ENCODE measurements at places on chromosomes 1 and 21. TPM values are rescaled to one million over a fixed set of nuclear protein-coding genes. Genes with fewer than 3 reads are reported as not detected.

DNA sequence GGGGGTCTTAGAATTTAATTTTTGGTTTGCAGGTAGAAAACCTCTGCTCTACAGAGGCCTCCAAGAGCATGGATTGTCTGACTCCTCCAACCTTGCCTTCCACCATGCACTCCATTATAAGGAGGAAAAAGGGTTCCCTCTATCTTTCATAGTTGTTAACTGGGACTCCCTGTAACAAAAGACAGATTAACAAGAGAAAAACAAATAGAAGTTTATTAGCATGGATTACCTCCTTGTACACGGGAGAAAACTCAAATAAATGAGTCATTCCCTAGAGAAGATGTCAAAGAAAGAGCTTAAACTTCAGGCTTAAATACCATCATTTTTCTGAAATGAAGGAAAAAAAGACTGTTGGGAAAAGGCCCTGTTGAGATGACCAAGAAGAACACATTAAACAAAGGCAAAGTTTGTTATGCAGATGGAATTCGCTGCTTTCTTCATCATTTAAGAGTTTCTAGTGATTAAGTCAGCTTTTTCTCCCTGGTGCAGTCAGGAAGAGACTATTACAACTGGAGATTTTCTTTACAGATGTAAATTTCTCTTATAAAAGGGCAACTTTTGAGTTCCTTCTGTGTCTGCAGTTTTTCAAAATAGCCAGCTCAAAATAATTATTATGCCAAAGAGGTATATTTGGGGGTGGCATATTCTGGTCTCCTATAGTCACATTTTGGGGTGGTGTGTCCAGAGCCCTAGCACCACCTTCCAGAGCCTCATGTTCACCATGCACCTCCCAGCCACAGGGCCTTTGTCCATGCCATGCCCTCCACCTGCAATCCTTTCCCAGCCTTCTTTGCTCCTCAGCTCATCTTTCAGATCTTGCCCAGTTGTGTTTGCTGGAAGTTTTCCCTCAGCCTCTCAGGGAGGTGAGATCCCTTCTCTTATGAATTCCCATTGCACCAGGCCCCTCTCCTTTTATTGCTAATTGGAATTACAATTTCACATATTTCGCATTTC, 63.1 kb upstream of the KLHDC7A start:
- no peak for DNase-seq
- no peak overlapping the region for H3K4me3 ChIP-seq
- H3K4me1 ChIP-seq = no peaks in the 10 kb centered on the region
- H3K27me3 ChIP-seq = peaks cover 14% of the 10 kb centered on the region
- H3K27ac ChIP-seq = no peak overlapping the region

DNA sequence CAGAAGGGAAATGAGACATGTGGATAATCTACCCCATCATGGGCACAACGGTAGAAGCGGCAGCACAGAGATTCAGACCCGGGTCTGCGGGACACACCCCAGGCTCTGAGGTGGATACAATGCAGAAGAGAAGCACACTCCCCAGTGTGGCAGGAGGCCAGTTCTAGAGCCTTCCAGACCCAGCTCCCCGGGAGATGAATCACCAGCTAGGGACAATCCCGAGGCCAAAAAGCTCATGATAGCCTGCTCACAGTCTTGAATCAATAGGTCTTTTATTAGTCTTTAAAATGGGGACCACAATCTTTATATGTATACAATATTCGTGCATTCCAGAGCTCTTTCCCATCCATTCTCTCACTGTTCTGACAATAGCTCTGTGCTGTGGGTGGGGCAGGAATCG, 57.3 kb upstream of the DIRAS3 start:
- H3K36me3 ChIP-seq = no peaks in the 10 kb centered on the region
- H3K27me3 ChIP-seq = peaks cover 2% of the 10 kb centered on the region
- H3K4me3 ChIP-seq = no peak overlapping the region
- no peaks in the 10 kb centered on the region for H3K4me1 ChIP-seq
- no peak overlapping the region for H3K27ac ChIP-seq

- H3K4me1 ChIP-seq = peaks cover 25% of the 10 kb centered on the region
- no peak overlapping the region for H3K27ac ChIP-seq
- H3K4me3 ChIP-seq = no peak overlapping the region
- DNase-seq = no peak
- H3K36me3 ChIP-seq = peaks cover 2% of the 10 kb centered on the region
Observed at GRCh38 chr21:30714456-30714855, 4.1 kb downstream of the KRTAP21-3 start.

DNA sequence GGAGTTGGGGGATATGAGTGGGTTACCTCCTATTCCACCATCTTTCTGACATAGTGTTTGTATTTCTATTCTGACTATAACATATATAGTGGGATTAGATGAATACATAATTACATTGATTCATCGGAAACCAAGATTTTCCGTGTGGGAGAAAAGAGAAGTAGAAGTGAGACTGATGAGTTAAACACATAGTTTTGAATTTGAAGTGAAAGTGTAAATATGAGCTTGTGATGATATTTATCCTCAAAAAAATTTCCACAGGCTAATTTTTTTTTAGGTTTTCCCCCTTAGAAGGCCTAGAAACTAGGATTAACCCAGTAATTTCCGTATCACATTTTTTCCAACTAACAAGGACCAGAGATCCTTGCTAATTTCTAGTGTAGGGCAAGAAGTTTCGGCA, 6.9 kb downstream of the CD1B start:
- H3K27ac ChIP-seq = no peak overlapping the region
- H3K36me3 ChIP-seq = no peaks in the 10 kb centered on the region
- no peaks in the 10 kb centered on the region for H3K4me1 ChIP-seq
- H3K27me3 ChIP-seq = peaks cover 4% of the 10 kb centered on the region
- DNase-seq = no peak

GRCh38 chr1:1322418-1322817, 2.0 kb downstream of the INTS11 start:
- H3K4me1 ChIP-seq = peaks cover 30% of the 10 kb centered on the region
- no peak for DNase-seq
- H3K4me3 ChIP-seq = peak overlapping the region; percentile 93
- H3K27ac ChIP-seq = peak overlapping the region; percentile 63
- H3K36me3 ChIP-seq = peaks cover 12% of the 10 kb centered on the region
- no peaks in the 10 kb centered on the region for H3K27me3 ChIP-seq

DNA sequence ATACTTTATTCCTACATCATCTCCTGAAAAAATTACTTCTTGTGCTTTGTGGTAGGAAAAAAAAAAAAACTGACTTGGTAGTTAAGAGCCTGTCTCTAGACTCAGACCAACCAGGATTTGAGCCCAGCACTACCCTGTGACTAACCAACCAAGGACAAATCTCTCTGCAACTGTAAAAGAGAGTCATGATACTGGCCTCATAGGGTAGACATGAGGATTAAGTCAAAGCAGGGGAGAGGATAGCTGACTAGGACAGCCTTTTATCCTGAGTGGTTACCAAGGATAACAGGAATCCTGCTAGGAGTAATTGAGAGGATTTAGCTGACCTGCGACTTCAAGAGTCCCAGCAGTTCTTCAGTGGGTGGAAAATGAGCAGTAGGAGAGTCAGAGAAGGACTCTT, 112.8 kb downstream of the C1orf21 start:
- H3K36me3 ChIP-seq = no peaks in the 10 kb centered on the region
- DNase-seq = no peak
- H3K4me1 ChIP-seq = no peaks in the 10 kb centered on the region

GRCh38 chr21:17438635-17439034, 74.2 kb upstream of the CXADR start:
- H3K27ac ChIP-seq = no peak overlapping the region
- no peak overlapping the region for H3K4me3 ChIP-seq
- no peak for DNase-seq
- H3K27me3 ChIP-seq = peaks cover 8% of the 10 kb centered on the region

DNA sequence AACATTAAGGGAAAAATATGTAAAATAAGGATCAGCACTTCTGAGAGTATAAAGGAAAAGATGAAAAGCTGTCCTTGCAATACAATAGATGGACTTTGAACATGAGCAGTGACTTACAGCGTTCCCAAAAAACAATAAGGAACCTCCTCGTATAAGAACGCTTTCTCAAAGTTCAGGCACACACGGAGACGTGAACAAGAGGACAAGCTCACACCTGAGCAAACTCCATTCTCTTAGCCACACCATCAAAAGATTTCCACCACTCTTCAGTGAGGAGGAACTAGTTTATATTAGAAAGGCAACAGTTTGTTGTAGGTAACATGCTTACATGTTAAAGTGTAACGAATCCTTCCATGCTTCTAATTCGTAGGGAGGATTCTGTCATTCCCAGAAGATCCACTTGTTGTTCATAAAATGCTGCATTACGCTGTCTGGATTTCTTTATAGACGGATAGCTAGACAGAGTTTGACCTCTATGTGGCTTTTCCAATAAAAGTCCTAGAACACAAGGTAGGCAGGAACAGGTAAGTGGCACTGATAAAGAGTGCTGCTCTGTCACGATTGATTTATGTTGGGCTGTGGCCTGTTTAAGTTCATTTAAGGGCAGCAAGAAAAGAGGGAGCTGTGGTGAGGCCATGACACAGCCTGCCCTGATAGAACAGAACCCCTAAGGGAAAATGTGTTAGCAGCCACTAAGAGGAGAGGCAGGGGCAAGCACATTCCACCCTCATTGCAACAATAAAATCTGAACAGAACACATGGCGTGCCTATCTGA, 37.0 kb upstream of the ATP1A1 start:
- DNase-seq = no peak
- H3K4me3 ChIP-seq = no peak overlapping the region
- no peaks in the 10 kb centered on the region for H3K36me3 ChIP-seq
- no peak overlapping the region for H3K27ac ChIP-seq

- H3K27me3 ChIP-seq = peaks cover 25% of the 10 kb centered on the region
- H3K4me1 ChIP-seq = peaks cover 1% of the 10 kb centered on the region
- H3K36me3 ChIP-seq = no peaks in the 10 kb centered on the region
Observed at GRCh38 chr1:190474650-190475211, 2.9 kb downstream of the BRINP3 start.

GRCh38 chr1:193260896-193261295, 74.5 kb upstream of the B3GALT2 start:
- peaks cover 9% of the 10 kb centered on the region for H3K4me1 ChIP-seq
- no peak for DNase-seq
- H3K27me3 ChIP-seq = no peaks in the 10 kb centered on the region

DNA sequence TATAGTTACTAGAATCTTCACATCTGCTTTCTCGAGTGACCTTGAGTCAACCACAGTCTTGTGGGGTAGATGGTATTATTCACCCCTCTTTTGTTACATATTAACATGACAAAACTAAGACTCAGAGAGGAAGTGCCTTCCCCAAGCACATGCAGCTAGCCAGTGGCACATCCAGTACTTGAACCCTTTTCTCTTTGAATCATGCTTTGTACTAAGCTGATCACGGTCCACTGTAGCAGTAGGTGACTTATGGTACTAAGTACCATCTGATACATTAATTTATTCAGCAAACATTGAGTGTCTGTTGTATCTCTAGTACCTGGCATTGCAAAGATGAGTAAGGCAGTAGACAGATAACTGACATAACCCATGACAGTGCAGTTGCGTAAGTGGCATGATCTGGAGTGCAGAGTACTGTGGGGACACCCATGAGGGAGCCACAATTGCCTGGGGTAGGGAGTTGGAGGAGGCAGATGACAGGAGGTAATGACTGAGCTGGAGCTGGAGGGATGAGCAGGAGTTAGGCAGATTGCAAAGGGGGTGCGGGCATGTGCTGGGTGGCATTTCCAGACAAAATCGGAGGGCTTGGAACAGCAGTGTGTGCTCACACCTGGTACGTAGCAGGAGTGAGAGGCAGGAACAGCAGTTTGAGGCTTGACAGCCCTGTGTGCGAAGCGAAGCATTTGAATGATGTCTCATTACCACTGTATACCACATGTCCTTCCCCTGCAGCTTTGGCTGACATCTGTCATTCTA, 29.8 kb downstream of the UCK2 start:
- no peaks in the 10 kb centered on the region for H3K27me3 ChIP-seq
- H3K4me3 ChIP-seq = no peak overlapping the region
- peaks cover 1% of the 10 kb centered on the region for H3K36me3 ChIP-seq
- H3K27ac ChIP-seq = no peak overlapping the region
- DNase-seq = no peak

GRCh38 chr1:1082239-1082775, 8.2 kb upstream of the RNF223 start:
- H3K27me3 ChIP-seq = no peaks in the 10 kb centered on the region
- no peak for DNase-seq
- H3K36me3 ChIP-seq = no peaks in the 10 kb centered on the region
- no peak overlapping the region for H3K4me3 ChIP-seq

- H3K27ac ChIP-seq = no peak overlapping the region
- DNase-seq = no peak
- H3K4me1 ChIP-seq = no peaks in the 10 kb centered on the region
- no peaks in the 10 kb centered on the region for H3K36me3 ChIP-seq
- no peak overlapping the region for H3K4me3 ChIP-seq
Observed at GRCh38 chr1:62325681-62326080, 6.4 kb upstream of the KANK4 start.

DNA sequence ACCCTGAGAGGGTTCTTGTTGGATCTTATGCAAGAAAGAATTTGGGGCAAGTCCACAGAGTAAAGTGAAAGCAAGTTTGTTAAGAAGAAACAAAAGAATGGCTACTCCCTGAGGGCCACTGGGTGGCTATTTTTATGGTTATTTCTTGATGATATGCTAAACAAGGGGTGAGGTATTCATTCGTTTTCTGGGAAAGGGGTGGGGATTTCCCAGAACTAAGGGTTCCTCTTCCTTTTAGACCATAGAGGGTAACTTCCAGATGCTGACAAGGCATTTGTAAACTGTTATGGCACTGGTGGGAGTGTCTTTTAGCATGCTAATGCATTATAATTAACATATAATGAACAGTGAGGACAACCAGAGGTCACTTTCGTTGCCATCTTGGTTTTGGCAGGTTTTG, 18.2 kb upstream of the IFI6 start:
- no peak overlapping the region for H3K27ac ChIP-seq
- no peak overlapping the region for H3K4me3 ChIP-seq
- H3K27me3 ChIP-seq = peaks cover 2% of the 10 kb centered on the region
- H3K36me3 ChIP-seq = no peaks in the 10 kb centered on the region
- peaks cover 5% of the 10 kb centered on the region for H3K4me1 ChIP-seq

DNA sequence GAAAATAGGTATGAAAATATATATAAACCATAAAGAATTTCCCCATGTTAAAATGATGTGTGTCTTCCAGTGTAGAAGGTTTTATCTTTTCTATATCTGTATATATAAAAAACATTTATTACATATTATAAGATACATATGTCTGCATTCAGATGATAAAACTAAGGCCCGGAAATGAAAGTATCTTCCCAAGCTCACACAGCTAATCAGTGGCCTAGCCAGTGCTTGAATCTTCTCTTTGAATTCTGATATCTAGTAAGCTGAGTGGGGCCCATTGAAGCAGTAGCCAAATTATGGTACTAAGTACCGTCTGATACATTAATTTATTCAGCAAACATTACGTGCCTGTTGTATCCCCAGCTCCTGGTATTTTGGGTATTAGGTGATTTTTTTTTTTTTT, 28.6 kb downstream of the UCK2 start:
- H3K27me3 ChIP-seq = no peaks in the 10 kb centered on the region
- H3K36me3 ChIP-seq = peaks cover 8% of the 10 kb centered on the region

PTAFR gene
- total RNA-seq = 0.25 TPM

FAM78B gene
- 0.20 TPM for total RNA-seq

FMO4 gene
- 1.6 TPM for total RNA-seq

TDRKH gene
- 9.7 TPM for total RNA-seq

KLHDC7A gene
- total RNA-seq = not detected

ELAPOR1 gene
- total RNA-seq = 4.7 TPM

SYPL2 gene
- not detected for total RNA-seq

RIT1 gene
- total RNA-seq = 24.1 TPM

RUNX3 gene
- total RNA-seq = 183 TPM

SYCP1 gene
- not detected for total RNA-seq
